ENCODE measurements at places on chromosomes 7 and 10.

GRCh38 chr10:132020456-132020855 lies 38.7 kb upstream of the BNIP3 start:
- DNase-seq: no peak

DNA sequence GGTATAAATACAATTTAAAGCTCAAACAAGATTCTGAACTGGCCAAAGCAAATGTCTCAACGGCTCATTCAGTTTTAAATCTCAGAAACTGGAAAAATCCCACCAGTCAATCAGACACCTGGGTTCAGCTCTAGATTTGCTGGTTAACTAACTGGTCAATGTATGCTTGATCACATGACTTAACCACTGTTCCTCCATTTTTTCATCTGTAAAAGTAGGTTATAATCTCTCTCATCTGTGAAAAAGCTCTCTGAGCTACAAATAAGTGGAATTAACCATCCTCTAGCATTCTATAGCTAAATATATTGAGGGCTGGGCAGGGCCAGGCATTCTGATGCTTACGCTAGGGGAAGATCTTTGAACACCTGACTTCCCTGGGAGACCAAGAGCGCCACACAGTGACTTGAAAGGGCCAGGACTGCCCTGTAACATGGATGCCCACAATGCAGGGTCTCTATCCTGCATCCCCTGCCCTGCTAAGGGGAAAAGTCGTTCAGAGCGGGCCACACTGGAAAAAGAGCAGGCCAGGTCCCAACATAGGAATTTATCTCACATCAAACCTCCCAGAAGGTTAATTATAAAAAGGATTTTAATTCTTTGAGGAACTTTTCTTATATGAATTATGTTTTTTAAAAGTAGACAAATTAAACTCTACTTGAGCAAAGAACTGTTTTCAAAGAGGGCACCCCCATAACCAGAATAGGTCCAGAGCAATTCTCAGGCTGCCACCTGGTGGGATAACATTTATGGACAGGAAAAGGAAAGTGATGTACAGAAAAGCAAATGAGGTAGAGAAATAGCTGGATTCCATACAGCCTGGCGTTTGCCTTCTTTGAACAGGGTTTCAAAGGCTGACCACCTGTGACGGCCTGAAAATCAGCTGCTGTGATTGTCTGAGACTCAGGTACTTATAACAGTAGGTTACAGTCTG lies 1.8 kb downstream of the RP9 start:
- DNase-seq: peak; percentile 49

GRCh38 chr10:35378541-35379210 lies 42.4 kb downstream of the CCNY start:
- DNase-seq: peak; percentile 51

DNA sequence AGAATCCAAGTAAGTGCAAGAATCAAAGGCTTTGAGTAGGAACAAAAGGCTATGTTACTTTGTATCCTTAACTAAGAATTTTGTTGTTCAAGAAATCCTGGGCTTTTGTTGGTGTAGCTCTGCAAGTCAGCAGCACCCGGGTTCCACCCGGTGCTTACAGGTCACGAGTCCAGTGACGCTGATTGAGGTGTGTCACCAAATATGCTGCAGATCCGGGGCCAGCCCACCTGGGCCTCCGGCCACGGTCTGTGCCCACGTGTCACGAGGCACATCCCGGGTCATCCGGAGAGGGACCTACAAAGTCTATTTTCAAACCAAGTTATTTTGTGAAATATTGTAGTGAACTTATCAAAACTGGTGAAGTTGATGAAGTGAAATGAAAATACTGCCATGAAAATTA lies 103.1 kb downstream of the MGMT start:
- no peak for DNase-seq

GRCh38 chr10:114565066-114565465 lies 93.0 kb downstream of the ABLIM1 start:
- DNase-seq: no peak

- peak; percentile 40 for DNase-seq
Measured at GRCh38 chr10:69636626-69637605, 6.9 kb downstream of the FAM241B start.

DNA sequence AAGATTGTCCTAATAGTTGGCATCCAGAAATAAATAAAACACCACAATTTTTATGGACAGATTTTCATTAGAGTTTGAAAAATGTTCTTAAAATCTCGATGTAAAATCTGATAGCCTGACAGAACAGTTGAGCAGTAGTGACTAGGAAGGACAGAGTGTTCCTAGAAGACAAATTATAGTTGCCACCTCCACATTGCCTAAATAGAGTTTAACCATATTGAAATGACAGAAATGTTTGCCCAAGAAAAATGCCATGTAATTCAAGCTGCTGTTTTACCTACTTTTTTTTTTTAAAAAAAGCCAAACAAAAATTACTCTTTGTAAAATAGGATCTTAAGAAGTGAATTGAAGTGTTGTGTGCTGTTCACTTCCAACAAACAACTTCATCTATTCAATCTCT lies 8.9 kb upstream of the HERC4 start:
- no peak for DNase-seq

- DNase-seq: peak; percentile 24
Measured at GRCh38 chr7:10707519-10707918, 266.2 kb upstream of the PHF14 start.

DNA sequence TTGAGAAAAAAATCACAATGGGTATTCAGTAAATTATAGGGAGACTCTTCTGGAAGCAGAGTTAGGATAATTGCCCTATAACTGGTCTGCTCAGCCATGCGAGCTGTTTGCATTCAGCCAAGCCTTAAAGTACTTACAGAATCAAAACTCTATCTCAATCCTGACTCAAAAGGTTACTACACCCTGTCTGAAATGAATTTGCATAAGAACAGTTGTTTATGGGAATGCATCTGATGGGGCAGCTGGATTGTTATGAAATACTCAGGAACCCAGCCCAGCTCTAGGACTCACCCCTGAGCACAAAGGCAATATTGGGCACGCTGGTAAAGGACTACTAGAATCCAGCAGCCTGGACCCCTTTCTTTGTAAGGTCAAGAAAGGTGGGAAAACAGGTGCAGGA lies 38.8 kb downstream of the AKR1B15 start:
- no peak for DNase-seq

DNA sequence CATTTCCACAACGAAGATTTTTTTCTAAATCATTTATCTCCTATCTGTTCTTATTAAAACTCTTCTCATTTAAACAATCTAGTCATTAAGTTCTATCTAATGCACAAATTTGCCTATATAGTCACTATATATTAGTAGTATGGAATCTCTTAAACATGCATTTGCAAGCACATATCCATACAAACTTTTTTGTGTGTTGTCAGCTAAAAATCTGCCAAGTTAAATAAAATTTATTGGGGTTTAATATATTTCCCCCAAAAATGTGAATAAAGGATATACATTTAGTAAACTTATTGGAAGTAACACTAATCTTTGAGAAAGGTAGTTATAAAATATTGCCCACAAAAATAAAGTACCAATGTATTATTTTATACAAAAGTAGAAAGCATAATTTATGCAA lies 55.3 kb downstream of the ORC5 start:
- no peak for DNase-seq

- no peak for DNase-seq
Measured at GRCh38 chr10:47048526-47048905, 137.3 kb downstream of the PTPN20 start.

DNA sequence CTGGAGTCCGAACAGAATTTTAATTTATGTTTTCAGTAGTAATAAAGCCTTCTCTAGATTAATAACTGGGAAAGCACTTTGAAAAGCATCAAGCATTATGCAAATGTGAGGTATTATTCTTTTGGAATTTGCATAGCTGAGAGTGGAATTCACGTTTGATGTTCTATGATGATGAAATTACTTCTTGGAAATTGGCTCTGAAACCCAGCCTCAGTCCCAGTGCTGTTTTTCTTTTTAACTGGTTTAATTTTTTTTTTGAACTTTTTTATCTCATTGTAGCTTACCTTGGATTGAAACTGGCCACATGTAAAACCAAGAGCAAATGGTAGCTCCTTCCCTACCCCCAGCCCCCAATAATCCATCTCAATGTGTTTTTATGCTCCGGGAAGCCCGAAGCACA lies 1.2 kb downstream of the TBXAS1 start:
- DNase-seq: no peak

- DNase-seq: no peak
Measured at GRCh38 chr7:21844742-21845141, 101.0 kb downstream of the CDCA7L start.

GRCh38 chr7:78406531-78406930 lies 608.0 kb downstream of the PHTF2 start:
- no peak for DNase-seq

DNA sequence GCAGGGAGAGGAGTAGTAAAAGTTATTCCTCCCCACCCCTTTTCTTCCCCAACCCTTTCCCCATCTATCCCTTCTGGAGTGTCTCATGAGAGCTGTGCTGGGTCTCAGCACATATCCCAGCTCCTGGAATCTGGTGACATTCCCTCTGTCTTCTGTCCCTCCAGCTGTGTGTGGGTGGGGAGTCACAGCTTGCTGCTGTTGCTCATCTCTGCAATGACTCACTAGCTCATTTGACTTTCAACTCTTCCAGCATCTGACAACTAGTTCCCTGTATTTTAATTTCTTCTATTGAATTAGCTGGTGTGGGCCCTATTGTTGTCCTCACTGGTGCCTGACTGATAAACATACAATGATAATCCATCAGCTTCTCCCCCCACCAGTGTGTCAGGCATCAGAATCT lies 198.9 kb upstream of the AUTS2 start:
- DNase-seq: no peak

GRCh38 chr10:128149267-128150014 lies 23.2 kb upstream of the MKI67 start:
- no peak for DNase-seq

- no peak for DNase-seq
Measured at GRCh38 chr10:89640241-89640640, 4.8 kb downstream of the PANK1 start.

- DNase-seq: no peak
Measured at GRCh38 chr10:131725581-131726069, 175.2 kb upstream of the PPP2R2D start.

GRCh38 chr10:65565246-65565645 lies 1360.6 kb upstream of the LRRTM3 start:
- no peak for DNase-seq

DNA sequence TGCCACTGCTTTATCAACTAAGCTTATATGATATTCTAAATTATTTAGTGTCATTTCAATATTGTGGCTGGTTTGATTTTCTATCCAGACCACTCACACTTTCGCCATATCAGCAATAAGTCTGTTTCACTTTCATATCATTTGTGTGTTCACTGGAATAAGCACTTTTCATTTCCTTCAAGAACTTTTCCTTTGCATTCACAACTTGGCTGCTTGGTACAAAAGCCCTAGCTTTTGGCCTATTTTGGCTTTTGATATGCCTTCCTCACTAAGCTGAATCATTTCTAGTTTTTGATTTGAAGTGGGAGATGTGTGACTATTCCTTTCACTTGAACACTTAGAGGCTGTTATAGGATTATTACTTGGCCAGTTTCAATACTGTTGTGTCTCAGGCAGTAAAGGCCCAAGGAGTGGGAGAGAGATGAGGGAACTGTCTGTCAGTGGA lies 120.9 kb upstream of the NAMPT start:
- DNase-seq: no peak

- no peak for DNase-seq
Measured at GRCh38 chr7:98287486-98287959, 6.0 kb downstream of the BRI3 start.

DNA sequence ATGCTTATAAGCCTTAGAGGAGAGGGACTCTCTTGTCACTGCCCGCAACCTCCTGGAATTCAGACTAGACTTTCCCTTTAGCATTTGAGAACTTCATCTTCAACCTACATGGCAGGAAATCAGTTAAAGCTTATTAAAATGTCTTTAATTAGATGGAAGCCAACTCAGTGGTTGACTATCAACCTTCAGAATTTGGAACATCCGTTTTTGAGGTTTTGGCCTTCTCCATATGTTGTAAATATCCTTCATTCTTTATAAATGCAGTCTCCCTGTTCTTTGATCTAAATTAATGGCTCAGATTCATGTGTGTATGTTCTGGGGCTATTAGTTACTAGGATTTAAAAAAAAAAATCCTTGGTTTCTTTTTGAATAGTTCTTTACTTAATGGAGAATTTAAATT lies 85.0 kb downstream of the ANKRD61 start:
- DNase-seq: no peak

GRCh38 chr10:94803307-94803706 lies 40.8 kb downstream of the CYP2C19 start:
- no peak for DNase-seq

DNA sequence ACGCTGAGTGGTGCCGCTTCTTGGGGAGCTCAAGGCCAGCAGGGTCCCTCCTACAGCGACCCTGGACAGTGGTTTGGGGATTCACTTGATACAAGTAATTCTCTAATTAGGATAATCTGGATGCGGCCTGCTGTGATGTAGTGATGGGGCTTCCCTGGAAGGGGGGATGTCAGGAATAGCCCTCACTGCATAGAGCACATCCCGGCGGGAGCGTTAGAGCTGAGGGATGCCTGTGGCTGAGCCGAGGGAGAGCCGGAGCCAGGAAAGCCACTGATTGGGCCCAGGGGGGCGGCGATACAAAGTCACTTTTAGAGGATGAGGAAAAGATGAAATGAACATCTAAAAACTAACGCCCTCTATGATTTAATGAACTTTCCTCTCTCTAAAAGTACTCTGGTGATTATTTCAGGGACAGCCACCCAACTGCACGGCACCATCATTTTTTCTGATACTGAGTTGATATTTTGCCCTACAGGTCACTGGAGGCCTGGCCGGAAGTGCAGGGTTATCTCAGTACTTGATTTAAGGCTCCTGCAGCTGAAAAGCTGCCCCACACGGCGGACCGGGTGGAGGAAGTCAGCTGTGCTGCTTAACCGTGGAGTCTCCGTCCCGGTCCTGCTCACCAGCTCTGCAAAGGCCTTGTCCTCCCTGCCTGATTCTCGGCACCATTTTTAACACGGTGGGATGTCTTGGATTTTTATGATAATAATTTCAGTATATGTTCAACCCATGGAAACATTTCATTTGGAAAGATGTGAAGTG lies 518.8 kb downstream of the DNAJB6 start:
- DNase-seq: no peak

DNA sequence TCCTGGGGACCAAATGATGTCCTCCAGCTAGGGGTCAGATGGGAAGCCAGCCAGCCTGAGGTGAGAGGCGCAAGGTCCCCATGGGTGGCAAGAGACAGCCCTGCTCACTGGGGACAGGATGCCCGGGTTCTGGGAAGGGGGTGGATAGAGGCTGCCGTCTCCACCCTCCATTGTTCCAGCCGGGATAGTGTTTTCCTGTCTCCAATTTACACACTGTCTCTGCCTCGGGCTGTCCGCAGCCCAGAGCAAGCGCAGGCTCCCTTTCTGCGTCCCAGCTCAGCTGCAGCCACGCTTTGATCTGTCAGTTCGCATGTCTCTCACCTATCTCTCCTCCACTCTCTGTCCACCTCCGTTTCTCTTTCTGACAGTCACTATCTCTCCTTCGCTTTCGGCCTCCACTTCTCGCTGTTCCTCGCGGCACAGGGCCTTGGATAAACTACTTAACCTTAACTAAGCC lies 2.1 kb downstream of the EPHB4 start:
- DNase-seq: no peak
